ENCODE measurements at places on chromosomes 16 and 17.

- peak; percentile 10 for DNase-seq
These were observed 477 bp downstream of the CENPV start for GRCh38 chr17:16352667-16353316.

DNA sequence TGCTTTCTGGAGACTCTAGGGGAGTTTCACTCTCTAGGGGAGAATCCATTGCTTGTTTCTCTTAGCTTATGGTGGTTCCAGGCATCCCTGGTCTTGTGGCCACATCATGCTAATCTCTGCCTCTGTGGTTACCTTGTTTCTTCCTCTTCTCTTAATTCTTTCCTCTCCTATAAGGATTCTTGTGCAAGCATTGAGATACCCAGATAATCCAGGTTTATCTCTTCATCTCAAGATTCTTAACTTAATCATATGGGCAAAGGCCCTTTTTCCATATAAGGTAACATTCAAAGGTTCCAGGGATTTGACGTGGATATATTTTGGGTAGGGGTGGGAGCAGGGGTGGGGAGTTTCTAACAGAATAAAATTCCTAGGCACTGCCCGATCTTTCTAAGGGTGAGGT, 32.6 kb downstream of the FAM20A start:
- no peak for DNase-seq

DNA sequence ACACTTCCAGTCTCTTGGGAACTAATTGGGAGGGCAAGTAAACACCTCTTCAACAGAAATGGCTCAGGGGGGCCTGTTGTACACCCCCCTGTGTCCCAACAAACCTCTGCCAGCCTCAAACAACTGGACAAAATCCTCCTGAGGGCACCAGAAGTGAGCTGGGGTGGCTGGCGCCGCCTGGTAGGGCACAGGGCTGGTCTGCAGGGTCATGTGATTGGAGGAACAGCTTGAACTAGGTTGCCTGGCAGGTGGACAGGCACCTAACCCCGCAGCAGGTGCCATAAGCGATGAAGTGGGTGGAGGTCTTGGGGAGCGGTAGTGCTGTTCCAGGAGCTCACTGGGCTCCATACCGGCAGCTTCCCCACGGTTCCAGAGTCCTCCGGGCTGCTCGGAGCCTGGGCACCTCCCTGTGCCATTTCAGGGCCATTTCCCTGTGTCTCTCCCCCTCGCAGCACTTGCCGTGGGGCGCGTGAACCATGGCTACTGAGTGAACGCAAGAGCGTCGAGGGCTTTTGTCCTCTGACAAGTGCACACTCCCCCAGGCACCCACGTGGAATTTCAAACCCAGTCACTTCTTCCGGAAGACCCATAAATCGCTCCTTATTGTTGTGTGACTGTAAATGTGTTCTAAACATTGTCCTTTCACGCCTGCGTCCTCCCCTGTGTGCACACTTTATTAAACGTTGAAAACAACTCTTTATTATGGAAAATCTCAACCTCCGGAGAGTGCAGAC, 101.5 kb downstream of the SEC14L1 start:
- DNase-seq = no peak

DNA sequence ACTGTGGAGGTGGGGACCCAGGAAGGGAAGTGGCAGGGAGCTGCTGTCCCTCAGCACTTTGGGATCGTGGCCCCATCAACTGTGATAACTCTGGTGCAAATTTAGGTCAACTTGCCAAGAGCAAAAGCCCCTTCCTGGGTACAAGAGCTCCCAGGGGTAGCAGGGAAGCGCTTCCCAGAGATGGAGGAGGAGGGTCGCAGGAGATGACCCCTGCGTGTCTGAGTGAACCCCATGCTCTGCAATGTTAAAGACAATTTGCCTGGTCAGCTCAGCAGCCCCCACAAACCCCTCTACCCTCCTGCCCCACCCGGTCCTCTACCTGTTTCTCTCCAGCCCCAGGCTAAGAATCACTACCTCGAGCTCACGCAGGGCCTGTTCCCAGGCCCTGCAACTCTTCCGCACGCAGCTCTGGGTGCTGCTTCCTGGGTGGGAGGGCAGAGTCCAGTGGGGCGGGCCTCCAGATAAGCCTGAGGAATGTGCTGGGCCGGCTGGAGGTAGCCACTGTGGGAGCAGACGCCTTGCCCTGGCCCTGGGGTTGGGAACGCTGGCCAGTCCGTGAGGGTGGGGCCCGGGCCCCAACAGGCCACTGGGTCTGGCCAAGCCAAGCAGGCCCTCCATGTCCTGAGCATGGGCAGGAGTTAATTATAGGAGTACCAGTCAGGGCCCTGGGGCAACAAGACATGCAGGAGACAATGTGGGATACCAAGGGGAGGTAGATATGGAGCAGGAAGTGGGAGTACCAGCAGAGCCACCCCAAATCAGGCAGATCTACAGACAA, 6.1 kb downstream of the DOK4 start:
- DNase-seq = no peak

GRCh38 chr17:59167571-59168001, 12.0 kb downstream of the PRR11 start:
- DNase-seq = no peak

DNA sequence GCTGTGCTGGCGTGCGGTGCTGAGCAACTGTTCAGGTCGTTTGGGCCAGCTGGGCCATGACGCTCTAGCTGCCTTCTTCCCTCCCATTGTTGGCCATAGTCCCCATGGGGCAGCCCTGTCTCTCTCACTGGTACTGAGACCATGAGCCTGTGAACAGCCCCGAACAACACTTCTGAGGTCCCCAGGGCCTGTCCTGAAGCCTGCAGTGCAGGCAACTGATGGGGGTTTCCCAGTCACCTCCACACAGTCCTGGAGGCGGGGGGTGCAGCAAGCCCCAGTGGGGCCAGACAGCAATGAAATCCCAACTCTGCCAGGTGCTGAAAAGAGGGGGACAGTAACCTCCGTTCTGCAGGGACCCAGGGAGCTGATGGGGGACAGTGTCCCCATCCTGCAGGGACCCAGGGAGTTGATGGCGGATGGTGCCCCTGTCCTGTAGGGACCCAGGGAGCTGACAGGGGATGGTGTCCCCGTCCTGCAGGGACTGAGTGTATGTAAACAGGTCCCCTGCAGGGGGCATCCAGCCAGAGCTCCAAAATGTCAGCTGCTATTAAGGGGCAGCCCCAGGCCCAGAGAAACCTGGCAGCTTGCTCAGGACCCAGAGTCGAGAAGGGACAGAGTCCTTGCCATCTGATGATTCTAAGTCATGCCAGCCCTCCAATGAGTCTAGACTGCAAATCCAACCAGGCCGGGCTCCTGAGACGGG, 30.4 kb downstream of the ENGASE start:
- DNase-seq = no peak

- peak; percentile 12 for DNase-seq
These were observed 60.3 kb downstream of the RMI2 start for GRCh38 chr16:11405331-11406176.

GRCh38 chr16:6081320-6081976, 983.9 kb upstream of the EEF2KMT start:
- DNase-seq = no peak

GRCh38 chr17:68792042-68792685, 163.0 kb downstream of the ABCA8 start:
- DNase-seq = no peak

GRCh38 chr17:7292194-7292593, 2.2 kb downstream of the YBX2 start:
- no peak for DNase-seq

GRCh38 chr17:59825533-59826322, 67.0 kb downstream of the TUBD1 start:
- no peak for DNase-seq

- DNase-seq = no peak
These were observed 189.4 kb downstream of the C16orf95 start for GRCh38 chr16:87127766-87128147.

DNA sequence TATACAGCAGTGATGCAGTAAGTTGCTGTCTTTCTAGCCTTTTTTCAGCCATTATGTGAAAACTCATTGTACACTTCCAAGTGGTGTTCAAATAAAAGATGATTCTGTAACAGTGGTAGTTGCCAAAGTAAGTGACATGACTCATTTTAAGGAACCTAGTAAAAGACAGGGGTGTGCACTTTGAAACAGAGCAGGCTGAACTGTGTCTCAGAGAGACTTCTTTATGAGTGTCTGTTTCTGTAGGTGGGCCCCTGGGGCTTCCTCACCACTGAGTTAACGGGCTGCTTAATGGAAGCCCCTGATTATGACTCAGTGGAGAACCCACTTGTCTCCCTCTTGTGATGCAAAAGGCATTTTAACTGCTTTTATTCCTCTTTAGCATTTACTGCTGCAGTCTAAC, 147.3 kb downstream of the PCTP start:
- DNase-seq = no peak

DNA sequence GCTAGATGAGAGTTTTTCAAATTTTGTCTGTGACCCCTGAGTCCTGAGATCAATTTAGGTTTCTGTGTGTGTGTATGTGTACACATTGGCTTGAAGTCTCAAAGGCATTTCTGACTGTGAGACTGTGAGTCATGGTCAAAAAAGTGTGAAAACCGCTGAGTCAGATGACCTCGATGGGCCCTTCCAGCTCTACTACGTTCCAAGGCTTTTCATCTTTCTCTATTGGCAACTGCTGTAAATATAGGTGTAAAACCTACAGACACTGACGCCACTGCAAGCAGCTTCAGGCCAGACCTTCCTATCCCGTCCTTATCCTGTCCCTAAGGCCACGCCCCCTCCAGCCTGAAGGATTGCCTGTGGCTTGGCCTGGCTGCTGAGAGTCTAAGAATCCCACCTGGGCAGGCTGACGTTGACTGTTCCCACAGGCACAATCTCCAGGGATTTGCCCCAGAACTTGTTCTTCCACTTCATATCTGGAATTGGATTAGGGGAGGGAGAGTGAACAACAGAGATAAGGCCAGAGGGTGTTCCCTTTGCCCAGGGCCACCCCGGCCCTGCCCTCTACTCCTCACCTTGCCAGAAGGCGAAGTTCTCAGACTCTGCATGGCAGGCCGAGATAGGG, 11.3 kb downstream of the OSBPL7 start:
- DNase-seq = no peak

GRCh38 chr16:50695017-50696000, 1.9 kb downstream of the NOD2 start:
- no peak for DNase-seq

DNA sequence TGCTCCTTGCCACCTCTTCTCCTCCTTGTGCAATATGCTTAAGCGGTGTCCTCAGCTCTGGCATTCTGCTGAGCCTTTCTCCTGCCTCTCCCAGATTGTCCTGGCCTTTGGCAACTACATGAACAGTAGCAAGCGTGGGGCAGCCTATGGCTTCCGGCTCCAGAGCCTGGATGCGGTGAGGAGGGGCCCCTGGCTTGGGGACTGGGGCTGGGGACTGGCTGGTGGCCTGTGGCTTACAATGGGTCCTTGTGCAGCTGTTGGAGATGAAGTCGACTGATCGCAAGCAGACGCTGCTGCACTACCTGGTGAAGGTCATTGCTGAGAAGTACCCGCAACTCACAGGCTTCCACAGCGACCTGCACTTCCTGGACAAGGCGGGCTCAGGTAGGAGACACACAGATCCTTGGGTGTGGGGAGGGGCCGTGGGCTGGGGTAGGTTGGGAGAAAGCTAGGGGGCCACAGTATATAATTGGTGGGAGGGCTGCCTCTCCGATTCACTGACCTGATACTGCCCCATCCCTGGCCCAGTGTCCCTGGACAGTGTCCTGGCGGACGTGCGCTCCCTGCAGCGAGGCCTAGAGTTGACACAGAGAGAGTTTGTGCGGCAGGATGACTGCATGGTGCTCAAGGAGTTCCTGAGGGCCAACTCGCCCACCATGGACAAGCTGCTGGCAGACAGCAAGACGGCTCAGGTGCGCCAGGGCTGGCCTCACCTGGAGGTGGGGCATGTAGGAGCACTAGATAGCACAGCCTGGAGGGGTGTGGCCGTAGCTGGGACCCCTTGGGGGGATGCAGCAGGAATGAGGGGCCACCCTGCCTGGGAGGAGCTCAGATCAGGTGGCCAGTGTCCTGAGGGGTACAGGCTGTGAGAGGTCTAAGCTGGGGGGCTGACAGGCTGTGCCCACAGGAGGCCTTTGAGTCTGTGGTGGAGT, 16.9 kb downstream of the SPATA32 start:
- no peak for DNase-seq

All from stimulated activated CD4-positive, alpha-beta T cell treated with anti-CD3 and anti-CD28 coated beads, Interleukin-12 subunit alpha, Interleukin-12 subunit beta, amount 100 ng/mL, for 24 hours (primary cell).